ENCODE measurements at places on chromosomes 5 and 9.

DNA sequence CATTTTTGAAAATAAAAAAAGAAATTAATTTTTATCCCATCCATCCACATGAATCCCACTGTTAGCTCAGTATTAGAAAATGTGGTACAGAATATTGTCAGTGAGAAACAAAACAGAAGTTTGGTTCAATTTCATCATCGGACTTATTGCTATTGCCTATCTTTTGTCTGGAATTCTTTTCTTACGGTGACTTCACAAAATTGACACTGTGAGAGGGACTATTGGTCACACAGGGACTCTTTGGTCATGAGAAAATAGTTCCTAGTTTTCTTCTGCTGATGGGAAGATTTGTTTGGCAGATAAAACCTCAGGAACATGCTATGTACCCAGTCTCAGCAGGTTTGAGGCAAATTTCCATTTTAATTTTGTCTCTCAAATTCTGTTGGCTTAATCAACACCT lies 186.2 kb upstream of the ELL2 start:
- no peak for DNase-seq

GRCh38 chr9:95008151-95008771 lies 281.8 kb downstream of the AOPEP start:
- DNase-seq = no peak

GRCh38 chr5:22390888-22391287 lies 462.3 kb downstream of the CDH12 start:
- DNase-seq = no peak

DNA sequence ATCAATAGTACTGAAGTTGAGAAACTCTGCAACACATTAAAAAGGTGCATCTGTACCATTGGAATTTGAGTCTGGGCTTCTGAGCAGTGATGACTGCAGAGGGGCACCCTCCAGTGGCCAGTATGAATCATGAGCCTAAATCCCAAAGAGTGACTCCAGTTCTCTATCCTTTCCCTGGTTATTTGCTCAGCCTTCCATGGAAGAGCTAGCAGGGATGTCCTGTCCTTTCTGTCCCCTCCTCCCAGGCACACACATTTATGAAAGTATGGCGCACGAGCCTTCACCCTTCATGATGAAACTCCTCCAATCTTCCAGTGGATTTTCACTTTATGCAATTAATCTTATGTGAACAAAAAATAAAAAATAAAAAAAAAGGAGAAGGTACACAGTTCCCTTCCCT lies 81.0 kb downstream of the ESM1 start:
- DNase-seq = no peak

- DNase-seq = no peak
These were observed 11.9 kb upstream of the NHP2 start for GRCh38 chr5:178165581-178165980.

GRCh38 chr5:97085459-97086181 lies 56.8 kb downstream of the LIX1 start:
- DNase-seq = no peak

- DNase-seq = no peak
These were observed 480.8 kb upstream of the TNC start for GRCh38 chr9:115598751-115599150.

GRCh38 chr5:149628221-149628620 lies 46.9 kb downstream of the ARHGEF37 start:
- DNase-seq = no peak

GRCh38 chr5:113221294-113222176 lies 213.3 kb downstream of the TSSK1B start:
- DNase-seq = no peak

GRCh38 chr5:172149073-172149472 lies 39.0 kb downstream of the STK10 start:
- DNase-seq = no peak

- no peak for DNase-seq
These were observed 121.4 kb upstream of the TMEM161B start for GRCh38 chr5:88390096-88390441.

- DNase-seq = no peak
These were observed 107.6 kb downstream of the GRIA1 start for GRCh38 chr5:153598099-153598498.

DNA sequence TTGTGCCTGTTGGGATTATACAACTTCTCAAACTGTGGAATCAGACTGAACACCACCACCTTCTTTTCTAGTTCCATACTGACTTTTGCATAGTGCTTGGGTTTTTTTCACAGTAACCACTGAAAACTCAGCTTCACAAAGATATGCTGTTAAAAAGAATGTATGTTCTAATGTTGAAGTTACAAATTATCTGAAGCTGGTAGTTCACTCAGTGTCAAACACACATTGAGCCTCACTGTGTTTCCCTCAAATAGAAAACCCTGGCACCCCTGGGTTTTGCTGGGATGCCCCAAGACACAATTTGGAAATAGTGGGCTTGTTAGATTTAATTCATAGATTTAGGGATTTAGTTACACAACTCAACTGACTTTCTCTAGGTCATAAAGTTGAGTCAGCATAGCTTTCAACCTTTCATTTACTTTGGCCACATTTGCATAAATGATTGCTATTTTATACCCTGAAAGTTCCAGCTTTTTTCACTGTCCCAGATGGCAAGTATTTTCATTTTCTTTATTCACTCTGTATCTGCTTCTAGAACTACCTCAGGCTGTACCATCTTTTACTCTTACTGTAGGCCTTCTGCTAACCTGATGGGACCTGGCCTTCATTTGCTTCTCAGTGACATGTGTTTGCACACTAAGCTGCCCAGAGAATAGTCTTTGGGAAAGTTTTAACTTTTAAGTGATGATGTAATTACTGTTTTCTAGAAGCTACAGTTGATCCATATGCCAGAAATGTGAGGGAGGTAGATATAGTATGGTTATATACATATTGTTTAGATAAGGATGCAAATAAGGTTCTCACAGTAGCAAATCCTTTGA lies 115.1 kb downstream of the CDC42SE2 start:
- DNase-seq = no peak

- DNase-seq = no peak
These were observed at the start of gene PSD2 for GRCh38 chr5:139795074-139796001. TSS of gene PSD2 (plus strand) at chr5:139795808. CDS start at chr5:139809441, 13,633 bp downstream.

DNA sequence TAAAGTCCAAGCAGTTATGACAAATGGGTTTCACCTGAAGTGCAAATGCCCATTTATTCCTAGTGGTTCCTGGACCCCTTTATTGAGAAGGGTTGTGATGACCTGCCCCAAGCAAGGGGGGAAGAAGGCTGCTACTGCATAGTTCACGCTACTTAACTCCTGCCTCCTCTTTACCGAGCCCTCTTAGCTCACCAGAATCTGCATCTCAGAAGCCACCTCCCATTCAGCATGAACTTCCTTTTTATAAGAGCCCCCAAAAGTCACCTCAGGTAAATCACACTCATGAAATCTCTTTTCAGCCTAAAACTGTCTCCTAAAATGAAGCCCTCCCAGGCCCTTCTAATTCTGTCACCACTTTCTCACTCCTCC lies 26.6 kb upstream of the C9orf72 start:
- no peak for DNase-seq

DNA sequence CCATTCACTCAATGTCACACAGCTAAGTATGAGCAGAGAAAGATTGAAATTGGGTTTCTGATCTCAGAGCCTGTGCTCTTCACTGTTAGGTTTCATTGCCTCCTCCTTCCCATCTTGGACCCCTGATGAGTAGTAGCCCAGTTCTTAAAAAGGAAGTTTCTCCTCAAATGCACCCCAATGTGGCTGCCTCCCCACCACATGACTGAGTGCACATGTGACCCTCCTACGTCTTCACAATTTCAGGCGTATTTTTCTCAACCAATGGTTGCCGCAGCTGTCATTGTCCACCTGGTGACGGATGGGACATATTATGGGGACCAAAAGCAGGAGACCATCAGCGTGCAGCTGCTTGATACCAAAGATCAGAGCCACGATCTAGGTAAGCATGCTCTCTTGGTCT lies 178.5 kb downstream of the PAPPA start:
- DNase-seq = no peak

- no peak for DNase-seq
These were observed 27.3 kb downstream of the SCGB3A1 start for GRCh38 chr5:180563994-180564393.

DNA sequence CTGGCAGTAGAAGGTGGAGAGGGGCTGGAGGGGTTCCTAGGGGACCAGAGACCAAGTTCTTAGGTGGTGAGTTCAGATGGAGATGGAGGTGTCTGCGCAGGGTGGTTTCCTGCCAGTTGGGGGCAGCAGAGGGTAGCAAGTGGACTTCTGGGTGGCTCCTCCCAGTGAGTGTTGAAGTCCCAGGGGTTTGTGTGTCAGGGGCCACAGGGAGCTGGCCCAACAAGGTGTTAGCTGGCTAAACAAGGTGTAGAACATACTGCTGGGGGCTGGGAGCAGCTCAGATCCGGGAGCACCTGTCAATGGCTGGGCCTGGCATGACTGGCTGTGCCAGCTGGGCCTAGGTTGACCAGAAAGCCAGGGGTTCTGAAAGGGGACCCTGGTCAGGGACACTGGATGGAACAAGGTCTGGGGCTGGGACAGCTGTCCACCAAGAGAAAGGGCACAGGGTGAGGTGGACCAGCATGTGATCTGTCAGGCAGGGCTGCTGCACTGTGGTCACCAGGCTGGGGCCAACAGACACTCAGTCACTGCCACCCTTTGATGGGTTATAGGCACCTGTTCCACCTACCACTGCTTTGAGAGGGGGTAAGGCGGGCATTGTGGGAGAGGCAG lies 35.6 kb downstream of the DAB2IP start:
- DNase-seq = no peak

DNA sequence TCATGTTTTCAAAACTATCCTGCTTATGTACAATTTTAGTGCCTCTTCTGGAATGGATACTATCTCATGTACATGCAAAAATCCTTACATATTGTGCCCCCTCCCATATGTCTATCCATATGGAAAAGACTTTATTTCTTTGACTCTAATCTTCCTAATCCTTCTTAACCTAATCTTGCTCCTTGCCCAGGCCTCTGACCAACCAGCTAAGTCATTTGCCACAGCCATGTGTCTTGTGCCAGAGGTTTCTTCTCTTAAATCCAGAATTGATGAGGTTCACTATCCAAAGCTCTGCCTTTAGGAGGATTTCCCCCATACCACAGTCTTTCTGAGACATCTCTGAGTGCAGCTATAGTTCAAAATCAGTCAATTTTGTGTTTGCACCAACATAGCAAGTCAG lies 68.9 kb upstream of the RNF180 start:
- DNase-seq = no peak

DNA sequence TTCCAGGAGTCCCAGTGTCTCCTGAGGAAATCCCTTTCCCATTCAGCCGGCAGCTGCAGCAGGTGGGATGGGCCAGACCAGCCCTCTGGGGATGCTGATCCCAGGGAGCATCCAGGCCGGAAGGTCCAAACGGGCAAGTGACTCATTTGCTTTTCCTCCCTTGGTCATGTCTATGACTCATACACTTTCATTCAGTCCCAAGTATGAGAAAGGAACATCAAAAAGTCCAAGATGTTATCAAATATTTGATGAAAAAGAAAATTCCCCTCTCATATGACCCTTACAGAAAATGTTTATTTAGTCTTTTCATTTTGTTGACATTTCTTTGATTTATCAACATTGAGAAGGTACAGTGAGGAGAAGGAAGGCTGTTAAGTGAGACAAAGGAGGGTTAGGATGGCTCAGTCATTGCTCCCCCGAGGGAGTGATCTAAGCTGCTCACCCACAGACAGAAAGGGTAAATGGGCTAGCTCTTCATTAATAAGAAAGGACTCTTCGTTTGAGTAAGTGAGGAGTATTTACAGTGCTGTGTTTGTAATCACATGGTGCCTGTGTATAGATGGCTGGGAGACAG lies 117.6 kb upstream of the ANKRD55 start:
- no peak for DNase-seq

GRCh38 chr9:18274693-18275092 lies 199.3 kb upstream of the ADAMTSL1 start:
- DNase-seq = no peak

DNA sequence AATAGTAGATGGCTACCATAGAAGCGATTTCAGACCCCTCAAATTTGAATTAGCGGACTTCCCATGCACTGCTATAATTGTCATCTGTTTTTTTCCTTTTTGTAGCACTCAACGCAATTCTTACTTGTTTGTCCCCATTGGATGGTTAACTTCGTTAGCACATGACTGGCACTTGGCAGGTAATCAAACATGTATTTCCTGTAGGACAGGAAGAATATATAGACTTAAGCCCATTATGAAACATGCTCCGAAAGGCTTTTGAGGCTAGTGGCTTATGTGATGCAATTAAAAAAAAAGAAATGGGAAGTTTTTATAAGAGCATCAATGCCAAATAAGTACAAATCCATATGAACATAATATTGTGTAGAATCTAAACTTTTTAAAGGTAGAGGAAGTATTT lies 301.2 kb downstream of the PSAT1 start:
- no peak for DNase-seq

DNA sequence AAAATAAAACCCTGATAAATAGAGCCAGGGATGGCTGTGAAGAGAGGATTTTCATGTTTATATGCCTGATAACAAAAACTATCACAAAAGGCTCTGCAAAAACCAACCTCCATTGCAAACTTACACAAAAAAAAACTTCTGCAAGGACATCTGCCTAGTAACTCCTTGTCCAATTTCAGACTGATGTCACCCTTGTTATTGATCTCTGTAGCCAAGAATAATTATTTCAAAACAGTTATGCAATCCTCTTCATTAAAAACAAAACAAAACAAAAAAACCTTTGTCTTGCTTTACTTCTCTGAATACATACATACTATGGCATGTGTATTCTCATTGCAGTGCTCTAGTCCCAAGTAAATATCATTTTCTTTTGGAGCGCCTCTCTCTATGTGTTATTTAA lies 49.7 kb downstream of the PHAX start:
- no peak for DNase-seq

- no peak for DNase-seq
These were observed 44.4 kb upstream of the GPR21 start for GRCh38 chr9:122988920-122989621.

DNA sequence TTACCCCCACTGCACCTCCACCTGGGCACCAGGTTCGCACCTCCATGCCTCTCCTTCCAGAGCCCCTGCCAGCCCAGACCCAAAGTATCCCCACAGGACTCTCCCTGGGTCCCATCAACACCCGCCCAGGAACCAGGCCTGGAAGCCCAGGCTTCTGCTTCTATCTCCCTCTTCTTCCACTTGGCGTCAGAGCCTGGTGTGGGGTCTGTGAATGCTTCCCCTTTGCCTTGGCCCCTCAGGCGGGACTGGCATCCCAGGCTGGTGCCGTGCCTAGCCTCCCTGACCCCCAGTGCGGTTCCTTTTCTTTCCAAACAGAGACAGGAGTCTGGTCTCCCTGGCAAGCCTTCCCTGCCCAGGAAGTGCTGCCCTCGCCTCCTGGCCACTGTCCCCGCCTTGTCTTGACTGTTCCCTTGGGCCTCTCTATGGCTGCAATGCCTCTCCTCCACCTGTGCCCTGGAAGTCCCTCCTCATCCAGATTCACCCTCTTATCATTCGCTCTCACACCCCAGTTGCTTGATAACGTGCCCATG lies 7.8 kb upstream of the TBC1D9B start:
- no peak for DNase-seq

DNA sequence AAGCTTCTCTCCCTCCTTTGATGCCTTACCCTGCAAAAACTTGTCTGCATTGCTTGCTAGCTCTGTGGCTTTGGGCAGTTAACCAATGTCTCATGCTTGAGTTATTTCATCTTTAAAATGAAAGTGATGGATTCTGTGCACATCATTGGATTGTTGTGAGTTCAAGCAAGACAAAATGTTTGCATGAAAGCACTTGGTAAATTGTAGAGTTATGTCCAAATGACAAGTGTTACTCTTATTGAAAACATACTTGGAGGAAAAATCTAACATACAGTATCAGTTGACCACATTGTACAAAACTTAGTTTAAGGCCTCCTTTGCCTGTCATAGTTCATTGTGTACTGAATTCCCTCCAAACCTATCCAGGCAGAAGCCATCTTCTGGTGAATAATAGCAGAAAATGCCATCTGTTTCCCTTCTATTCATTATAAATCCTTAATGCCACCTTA lies 30.0 kb downstream of the TGFBR1 start:
- DNase-seq = no peak

- DNase-seq = no peak
These were observed 14.6 kb downstream of the ANKS6 start for GRCh38 chr9:98781588-98782383.
